ENCODE measurements at places on chromosomes 2 and 18.

GRCh38 chr18:60182223-60182622, 190.4 kb downstream of the MC4R start:
- DNase-seq: no peak

GRCh38 chr2:147511491-147511948, 333.3 kb upstream of the ACVR2A start:
- DNase-seq: no peak

DNA sequence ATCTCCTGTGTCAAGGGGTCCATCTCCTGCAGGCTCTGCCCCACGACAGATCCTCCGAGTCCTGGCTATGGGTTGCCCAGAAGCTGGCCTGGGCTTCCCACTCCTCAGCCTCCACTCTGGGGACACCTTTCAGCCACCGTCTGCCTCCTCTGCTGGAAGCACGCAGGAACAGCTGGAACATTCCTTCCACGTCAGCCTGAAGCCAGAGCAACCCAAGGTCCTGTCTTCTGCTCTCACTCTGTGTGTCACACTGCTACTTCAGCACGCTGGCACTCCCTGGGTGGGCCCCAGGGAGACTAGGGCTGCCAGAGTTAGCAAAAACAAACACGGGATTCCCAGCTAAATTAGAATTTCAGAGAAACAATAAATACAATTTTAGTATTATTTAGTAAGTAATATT, 148.8 kb downstream of the HRH4 start:
- DNase-seq: no peak

GRCh38 chr18:42048158-42048557, 93.1 kb downstream of the PIK3C3 start:
- no peak for DNase-seq

DNA sequence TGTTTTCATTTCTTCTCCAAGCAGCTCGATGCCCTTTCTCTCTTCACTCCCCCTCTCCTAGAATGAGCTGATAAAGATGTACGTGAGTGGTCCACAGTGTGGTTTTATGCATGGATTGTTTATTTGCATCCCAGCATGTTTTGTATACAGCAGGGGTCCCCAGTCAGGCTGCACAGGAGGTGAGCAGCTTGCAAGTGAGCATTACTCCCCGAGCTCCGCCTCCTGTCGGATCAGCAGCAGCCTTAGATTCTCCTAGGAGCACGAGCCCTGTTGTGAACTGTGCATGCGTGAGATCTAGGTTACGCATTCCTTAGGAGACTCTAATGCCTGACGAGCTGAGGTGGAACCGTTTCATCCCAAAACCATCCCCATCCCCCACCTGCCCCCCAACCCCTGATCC, 262.6 kb downstream of the AGAP1 start:
- DNase-seq: no peak

DNA sequence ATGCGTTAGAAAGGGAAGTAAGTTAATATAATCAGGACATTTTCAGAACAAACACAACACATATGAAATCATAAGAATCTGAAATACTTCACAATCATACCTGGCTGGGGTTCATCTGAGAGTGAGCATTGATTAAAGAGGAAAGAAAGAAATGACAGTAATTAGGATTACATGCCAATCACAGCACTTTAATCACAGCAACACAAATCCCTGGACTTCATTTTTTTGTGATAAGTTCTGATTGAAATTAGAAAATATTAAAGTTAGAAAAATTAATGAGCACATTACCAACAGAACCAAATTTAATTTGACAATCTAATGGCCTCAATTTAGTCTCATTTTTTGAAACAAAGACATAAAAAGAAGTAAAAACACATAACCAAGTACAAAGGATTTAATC, 121.9 kb downstream of the LRP2 start:
- no peak for DNase-seq
